Stimulated activated CD8-positive, alpha-beta memory T cell treated with anti-CD3 and anti-CD28 coated beads, Interleukin-4, amount 100 ng/mL, for 4 hours (primary cell): ENCODE measurements at places on chromosomes 2 and 18.

- no peak for DNase-seq
Observed at GRCh38 chr18:703213-703967, 9.0 kb downstream of the ENOSF1 start.

GRCh38 chr2:189347540-189347939, 93.7 kb upstream of the WDR75 start:
- no peak for DNase-seq

DNA sequence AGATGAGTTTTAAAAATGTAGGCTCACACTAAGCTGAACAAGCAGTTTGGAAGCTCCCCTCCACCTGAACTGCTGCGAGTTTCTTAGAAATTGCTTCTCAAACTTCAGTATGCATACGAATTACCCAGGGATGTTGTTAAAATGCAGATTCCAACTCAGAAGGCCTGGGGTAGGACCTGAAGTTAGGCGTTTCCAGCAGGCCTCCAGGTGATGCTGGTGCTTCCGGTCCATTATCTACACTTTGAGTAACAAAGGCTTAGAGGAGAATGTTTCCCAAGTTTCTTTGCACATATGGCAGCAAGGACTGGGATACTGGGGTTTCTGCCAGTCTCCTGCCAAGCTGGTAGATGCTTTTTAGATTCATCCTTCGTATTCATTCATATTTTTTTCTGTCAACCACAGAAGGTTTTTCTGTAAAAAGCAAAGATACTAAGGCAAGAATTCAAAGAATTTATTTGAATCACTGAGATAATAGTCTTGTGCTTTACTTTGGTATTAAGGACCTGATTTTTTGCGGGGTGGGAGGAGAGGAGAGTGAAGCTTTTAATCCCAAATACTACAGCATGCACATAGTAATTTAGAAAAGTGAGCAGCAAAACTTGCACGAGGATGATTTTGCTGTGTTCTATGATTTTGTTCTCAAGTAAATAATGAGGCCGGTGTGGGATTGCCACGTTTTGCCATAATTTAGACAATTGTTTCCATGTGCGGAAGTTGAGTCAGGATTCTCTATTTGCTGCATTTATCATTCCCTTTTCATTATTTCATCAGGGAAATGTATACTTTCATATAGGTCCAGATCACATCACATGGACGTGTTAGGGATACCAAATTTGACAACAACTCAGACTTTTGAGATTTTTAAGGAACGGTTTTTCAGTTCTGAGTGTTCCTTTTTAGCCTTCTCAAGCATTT, 137.6 kb upstream of the SPATS2L start:
- no peak for DNase-seq

DNA sequence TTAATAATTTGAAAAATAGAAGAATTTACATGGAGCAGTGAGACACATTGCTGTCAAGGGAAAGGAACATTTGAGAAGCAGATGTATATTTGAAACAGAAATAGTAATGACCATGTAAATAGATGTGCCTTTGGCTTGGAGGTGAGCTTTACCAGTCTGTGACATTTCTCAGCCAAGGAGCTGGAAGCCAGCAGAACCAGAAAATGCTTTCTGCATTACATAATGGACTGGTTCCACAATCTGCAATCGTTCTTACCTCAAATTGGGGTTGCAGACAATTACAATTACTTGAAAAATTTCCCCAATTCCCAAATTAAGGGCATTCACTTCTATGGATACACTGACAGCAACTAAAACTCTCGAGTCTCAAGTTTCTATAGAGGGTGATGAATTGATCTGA, 59.7 kb downstream of the HNMT start:
- DNase-seq, result no peak

DNA sequence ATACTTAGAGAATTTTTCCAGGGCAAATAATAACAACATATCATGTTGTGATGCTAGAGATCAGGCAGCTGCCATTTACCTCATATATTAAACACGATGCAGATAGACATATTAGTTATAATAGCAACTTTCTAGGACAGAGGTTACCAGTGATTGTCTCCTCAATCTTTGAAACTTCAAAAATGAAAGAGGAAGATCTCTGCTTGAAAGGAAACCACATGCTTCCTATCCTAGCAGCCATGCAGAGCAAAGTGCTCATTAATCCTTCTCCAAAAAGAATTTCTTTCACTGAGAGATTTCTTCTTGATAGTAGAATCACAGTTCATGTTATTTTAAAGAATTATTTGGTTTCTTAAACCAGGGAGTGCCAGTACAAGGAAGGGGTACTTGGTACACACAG, 317.2 kb downstream of the CPS1 start:
- no peak for DNase-seq

- DNase-seq, result no peak
Observed at GRCh38 chr18:10258836-10259474, 195.5 kb upstream of the APCDD1 start.

DNA sequence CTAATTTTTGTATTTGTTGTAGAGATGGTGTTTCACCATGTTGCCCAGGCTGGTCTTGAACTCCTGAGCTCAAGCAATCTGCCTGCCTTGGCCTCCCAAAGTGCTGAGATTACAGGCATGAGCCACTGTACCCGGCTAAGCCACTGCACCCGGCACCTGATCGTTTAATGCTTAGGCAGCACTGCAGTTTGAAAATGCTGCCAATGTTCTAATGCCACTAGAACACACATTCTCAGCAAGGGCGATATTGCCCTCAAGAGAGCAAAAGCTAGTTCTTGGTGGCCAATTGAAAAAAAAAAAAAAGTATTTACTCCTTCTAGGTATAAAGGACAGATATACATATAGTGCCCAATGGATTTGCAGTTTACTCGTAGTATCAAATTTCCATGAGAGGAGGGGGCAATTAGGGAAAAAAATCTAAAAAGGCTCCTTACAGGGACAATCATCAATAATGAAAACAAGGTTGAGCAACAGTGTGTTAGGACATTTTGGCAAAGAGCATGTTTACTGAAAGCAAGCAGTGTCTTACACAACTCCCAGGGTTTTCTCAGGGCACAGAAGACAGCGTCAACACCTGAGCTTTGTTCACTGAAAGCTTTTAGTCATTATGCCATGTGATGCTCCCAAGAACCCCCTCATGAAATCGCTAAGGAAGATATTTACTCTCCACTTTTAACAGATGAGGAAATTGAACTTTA, 199.9 kb upstream of the PKDCC start:
- DNase-seq, result no peak

GRCh38 chr18:11996907-11997306, 15.6 kb downstream of the IMPA2 start:
- no peak for DNase-seq

GRCh38 chr2:174335254-174335987, 667 bp downstream of the SP9 start:
- no peak for DNase-seq

- DNase-seq, result no peak
Observed at GRCh38 chr18:44521668-44522022, 159.0 kb upstream of the SETBP1 start.

GRCh38 chr2:73333564-73333963, 40.2 kb upstream of the EGR4 start:
- no peak for DNase-seq

DNA sequence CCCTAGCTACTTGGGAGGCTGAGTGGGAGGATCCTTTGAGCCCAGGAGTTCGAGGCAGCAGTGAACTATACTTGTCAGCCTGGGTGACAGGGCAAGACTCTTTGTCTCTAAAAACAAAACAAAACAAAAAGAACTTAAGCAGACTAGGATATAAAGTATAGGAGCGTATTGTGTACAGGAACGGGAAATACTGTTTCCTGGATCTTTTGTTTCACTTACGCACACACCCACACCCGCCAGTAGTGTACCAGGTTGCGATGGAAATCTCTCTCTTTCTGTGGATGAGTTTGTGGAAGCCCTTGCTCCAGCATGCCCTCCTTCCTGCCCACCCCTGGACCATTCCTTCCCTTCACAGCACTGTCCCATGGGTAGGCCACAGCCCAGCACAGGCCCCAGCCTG, 136.3 kb downstream of the RPIA start:
- no peak for DNase-seq

- DNase-seq, result no peak
Observed at GRCh38 chr18:27652480-27653121, 467.5 kb upstream of the CHST9 start.

DNA sequence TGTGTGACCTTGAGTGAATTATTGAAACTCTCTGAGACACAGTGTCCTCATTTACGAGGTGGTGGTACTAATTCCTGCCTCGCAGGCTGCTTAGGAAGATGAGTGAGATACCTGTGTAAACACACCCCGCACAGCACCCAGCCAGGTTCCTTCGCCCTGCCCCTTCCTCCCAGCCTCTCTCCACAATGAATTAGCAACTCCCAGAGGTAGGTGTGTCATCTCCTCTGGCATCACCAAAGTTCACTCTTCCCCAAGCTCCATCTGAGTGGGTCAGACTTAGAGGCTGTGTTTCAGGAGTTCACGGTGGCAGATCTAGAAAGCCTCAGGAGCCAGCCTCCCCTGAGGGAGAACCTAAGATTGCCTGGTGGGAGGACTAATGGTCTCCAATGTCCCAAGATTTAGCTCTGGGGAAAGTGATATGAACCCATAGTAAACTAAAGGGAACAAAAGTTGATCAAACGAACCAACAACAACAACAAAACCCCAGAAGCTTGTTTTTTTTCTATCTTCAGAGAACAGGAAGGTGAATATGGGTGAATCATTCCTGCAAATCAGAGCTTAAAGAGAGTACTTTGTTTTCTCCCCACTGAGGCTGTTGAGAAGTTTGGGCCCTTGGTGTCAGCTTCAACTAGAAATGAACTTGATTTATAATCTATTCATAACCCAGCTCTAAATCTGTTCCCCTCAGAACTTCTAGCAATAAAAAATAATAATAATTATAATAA, 44.4 kb upstream of the NRP2 start:
- DNase-seq, result no peak

DNA sequence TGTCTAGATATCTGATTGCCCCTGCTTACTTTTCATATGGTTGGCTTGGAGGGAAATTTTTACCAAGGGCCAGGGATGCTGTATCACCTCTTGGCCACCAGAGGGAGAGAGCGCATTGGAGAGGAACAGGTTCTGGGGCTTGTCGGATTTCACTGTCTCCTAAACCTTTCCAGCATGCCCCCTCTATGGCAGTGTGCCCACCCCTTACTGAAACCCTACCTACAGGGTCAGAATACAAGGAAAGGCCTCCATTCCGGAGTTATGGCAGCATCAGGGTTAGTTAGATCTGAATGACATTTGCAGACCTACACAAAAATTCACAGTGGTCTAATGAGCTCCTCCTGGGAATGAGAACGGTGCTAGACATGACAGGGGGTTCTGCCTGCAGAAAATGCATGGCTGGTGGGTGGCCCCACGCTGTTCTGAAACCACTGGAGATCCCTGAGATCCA, 5.8 kb downstream of the SLC14A2 start:
- peak; percentile 12 for DNase-seq

GRCh38 chr18:7743256-7743655, 176.1 kb downstream of the PTPRM start:
- no peak for DNase-seq

GRCh38 chr2:216645636-216645950, 12.4 kb downstream of the IGFBP2 start:
- no peak for DNase-seq

GRCh38 chr2:200052627-200053026, 97.2 kb downstream of the MAIP1 start:
- DNase-seq, result no peak

GRCh38 chr18:33584548-33585430, 6.8 kb downstream of the ASXL3 start:
- DNase-seq, result no peak

DNA sequence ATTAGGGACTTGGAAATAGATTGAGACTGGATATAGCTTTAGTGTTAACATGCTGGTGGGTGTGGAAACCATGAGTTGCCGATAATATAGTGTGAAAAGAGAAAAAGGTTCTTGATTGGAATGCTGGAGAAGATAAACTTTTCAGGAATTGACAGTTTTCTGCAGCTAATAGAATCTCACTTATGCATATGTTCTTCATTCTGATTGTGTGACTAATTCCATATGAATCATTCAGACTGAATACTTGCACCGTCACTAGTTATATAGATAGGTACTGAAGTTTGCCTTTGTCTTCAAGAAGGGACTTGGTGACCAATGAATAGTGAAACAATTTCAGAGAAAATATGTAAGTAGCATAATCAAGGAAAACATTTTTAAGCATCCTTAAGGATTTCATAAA, 225.7 kb upstream of the FOSL2 start:
- no peak for DNase-seq

DNA sequence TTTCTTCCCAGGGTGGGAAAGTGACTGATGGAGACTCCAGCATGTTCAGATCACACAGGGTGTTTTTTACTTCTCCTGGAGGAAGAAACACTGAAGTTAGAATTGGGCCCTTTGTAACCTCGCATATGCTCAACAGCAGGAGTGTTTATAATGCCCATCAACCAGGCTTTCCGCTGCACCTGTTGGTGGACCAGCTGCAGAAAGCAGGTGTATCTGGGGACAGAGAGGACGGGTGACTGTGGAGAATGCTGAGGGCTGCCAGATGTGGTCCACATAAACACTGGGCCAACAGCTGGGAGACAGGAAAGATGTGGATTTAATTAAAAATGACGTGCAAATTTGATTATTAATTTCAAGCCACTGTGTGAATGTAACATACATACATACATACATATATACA, 335.5 kb upstream of the SPRED2 start:
- no peak for DNase-seq

GRCh38 chr2:234031207-234031606, 19.3 kb upstream of the SPP2 start:
- no peak for DNase-seq

DNA sequence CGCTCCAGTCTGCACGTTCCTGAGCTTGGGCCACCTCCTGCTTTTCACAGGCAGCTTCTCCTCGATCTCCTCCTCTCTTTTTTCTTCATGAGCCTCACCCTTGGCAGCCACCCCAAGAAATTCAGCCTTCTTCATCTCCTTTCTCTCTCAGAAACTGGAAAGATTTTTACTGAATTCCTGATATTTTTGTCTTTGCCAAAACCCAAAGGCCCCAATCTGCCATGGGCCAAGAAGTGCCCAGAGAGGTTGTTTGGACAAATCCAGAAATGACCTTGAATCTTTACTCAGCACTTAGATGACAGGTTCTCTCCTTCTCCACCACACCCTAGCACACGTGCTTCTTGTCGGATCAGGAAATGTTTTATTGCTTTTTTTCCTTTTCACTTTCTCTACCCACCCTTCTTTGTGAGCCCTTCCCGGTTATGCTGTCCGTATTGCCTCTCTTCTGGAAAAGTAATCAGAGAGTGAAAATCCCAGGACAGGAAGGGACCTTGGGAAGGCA, 134.5 kb upstream of the TNP1 start:
- no peak for DNase-seq
